ENCODE measurements at places on chromosomes 7 and 10.

DNA sequence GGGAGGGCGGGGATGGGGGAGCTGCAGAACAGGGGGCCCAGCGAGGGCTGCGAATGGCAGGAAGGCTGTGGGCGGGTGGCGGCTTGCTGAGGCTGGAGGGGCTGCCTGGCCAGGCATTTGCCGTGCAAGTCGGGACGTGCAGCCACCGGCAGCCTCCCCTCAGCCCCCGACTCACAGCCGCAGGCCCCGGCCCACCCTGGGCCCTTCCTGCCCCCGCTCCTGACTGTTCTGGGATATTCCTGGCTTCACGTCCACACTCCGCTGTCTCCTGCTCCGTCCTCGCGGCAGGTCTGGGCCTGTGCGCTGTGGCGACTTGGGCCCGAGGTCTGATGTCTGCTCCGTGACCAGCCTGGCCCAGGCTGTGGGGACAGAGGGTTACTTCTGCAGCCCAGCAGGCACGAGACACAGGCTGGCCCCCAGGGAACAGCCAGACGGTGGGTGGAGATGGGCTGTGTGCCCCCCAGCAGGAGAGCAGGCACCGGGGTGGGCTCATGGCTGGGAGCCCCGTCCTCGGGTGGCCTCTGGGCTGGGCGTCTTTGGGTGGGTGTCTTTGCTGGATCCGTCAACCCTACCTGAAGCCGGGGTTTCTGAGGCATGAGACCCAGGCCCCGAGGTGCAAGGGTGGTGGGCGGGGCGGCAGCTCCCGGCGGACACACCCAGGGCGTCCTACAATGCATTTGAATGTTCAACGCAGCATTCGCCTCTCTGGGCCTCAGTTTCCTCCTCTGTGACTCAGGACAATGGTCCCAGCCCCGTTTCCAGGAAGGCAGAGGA lies 86.5 kb downstream of the FOXL3 start:
- DNase-seq: no peak

- DNase-seq: no peak
Measured at GRCh38 chr7:55019691-55020465, 1.1 kb downstream of the EGFR start.

DNA sequence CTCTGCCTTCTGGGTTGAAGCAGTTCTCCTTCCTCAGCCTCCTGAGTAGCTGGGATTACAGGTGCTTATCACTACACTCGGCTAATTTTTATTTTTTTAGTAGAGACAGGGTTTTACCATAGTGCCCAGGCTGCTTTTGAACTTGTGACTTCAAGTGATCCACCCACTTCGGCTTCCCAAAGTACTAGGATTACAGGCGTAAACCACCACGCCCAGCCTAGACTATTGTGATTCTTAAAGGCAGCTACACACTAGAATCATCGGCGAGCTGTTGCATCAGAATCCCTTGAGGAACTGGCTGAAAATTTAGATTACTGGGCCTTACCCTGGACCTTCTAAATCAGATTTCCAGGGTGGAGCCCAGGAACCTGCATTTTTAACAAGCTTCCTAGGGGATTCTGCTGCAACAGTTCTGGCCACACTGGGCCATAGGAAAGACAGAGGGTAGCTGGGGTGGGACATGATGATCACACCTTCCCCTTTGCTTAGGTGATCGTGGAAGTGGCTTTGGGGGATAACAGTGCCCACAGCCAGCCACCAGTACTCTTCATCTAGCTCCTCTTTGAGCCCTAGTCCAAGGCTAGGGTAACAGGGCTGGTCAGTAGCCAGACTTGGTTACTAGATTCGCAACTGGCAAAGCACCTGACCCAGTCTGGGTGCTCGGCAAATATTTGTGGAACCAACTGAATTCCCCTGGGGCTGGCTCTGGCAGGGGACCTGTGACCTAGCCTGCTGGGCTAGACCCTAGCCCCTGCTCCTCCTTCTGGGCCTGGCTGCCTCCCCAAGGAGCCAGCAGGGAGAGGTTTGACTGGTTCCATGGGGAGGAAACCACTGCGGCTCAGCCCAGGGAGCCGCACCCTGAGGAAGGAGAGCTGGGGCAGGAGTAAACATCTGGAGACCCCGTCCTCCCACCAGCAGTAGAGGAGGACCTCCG lies 67.1 kb upstream of the DUSP5 start:
- no peak for DNase-seq

DNA sequence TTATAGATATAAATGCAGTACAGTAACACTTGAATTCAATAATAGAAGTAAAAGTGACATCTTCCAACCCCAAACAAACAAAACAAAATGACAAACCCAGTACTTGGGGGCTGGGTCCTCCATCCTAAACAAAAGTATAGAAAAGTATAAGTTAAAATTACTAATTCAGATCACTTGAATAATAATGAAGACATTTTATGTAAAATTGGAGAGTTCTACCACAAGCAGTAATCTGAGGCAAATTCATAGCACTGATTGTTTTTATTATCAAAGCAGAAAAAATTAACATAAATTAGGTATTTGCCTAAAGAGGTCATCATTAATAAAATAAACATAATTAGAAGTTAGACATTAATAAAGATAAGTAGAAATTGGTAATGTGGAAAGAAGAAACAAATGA lies 81.5 kb downstream of the ITPRID1 start:
- no peak for DNase-seq

GRCh38 chr7:5472432-5473315 lies 49.0 kb upstream of the TNRC18 start:
- DNase-seq: no peak

- no peak for DNase-seq
Measured at GRCh38 chr10:62023329-62023728, 121.8 kb downstream of the ARID5B start.

GRCh38 chr10:84159076-84159685 lies 14.4 kb upstream of the GPR15LG start:
- no peak for DNase-seq

- DNase-seq: no peak
Measured at GRCh38 chr7:91112902-91113341, 151.3 kb upstream of the FZD1 start.

- no peak for DNase-seq
Measured at GRCh38 chr10:127159648-127160245, 36.6 kb downstream of the INSYN2A start.

GRCh38 chr10:103241262-103242011 lies 4.2 kb upstream of the RPEL1 start:
- DNase-seq: no peak

DNA sequence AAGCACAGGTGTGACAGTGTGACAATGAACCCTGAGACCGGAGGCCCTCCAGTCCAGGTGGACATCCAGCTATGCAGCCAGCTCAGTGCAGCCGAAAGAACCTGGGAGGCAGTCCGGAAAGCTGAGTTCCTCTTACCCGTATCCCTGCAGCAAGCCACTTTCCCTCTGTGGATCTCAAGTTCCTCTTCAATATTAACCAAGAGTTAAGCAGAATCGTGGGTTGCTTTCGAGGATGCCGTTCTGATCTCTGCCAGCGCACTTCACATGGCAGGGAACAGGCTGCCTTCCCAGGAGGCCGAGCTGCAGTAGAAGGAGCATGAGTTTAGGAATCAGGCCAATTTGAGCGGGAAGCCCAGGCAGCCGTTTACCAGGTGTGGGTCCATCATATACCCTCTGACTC lies 591.6 kb downstream of the SDK1 start:
- no peak for DNase-seq

DNA sequence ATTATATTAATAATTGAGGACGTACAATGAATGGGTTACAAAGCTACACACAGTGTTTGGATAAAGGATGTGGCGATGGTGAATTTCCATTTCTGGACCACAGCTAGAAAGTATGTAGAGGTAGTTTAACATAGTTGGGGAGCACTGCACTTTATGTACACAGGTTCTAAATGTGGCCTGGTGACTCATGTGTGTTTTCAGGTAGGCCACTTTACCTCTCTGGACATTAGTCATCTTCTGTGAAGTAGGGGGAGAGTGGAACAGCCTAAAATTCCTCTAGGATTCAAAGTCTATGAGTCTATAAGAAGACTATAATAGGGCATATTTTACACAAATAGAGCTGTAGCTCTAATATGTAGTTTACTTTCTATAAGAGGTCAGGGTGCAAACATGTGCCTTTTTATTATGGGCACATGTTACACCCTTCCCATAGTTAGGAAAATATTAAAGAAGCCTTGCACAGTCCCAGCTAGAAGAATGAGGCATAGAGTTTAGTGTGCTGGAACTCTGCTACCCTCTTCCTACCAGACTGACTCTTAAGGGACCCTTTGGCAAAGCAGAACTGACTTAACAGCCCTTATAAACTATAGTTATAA lies 594.9 kb downstream of the LRMDA start:
- no peak for DNase-seq

DNA sequence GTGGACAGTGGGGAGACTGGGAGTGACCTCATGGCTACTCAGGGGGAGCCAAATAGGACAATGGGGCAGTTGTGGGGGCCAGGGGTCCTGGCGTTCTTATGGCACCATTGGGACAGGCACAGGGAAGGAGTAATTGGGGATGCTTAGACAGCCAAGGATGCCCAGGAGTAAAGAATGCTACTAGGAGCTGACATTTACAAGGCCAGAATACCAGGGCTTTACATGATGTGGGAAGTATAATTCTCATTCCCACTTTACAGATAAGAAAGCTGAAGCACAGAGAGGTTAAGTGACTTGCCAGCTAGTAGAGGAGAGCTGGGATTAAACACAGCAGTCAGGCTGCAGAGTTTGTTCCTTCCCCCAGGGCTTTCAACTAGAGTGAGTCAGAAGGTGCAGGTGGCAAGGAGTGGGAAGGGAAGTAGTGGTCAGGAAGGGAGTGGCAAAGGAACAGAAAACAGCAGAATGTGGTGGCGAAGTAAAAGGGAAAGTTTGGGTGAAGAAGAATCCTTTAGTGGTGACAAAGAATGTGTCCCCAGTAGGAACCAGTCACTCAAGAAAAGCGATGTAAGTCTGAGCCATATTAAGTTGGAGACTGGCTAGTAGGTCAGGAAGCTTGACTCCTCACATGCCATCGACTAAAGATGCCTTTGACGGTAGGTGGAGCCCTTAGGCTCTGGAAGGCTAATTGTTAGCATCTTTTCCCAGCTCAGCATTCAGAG lies 32.8 kb downstream of the CPVL start:
- DNase-seq: peak; percentile 8

DNA sequence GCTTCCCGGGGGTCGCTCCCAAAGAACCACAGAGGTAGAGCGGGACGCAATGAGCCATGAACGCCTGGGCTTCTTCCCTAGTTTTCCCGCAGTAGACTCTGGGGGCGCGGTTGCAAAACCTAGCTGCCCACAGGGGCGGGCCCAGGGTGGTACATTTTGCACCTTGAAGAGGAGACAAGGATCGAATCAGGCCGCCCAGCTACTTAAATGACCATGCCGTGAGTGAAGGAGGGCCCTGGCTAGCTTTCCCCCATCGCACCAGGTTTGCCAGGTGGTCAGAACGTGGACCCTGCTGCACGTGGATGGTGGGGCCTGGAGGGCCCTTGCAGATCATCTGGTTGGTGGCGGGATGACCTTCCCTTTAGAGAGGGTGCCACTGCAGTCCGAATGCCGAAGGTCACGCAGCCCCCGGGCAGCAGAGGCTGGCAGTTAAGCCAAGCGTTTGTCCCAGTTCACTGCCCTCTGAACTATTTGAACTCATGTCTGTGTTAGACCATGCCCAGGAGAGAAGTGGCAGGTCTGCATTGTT lies 604 bp upstream of the SHTN1 start:
- DNase-seq: peak; percentile 42

DNA sequence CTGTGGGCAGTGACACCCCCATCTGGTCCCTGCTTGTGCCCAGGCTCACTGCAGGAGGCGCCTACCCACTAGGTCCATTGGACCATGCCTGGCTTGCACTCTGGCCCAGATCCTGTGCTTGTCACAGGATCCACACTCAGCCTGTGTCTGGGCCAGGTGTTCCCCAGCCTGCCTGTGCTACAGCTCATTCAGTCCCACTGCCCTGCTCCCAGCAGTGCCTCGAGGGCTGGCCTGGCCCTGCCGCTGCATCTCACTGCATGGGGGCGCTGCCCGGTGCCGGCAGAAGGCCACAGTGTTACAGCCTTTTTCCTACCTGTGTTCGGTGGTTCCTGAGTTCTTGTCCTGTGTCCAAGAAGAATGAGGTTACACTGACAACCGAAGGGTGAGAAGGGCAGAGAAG lies 21.3 kb downstream of the SDHAF3 start:
- no peak for DNase-seq

DNA sequence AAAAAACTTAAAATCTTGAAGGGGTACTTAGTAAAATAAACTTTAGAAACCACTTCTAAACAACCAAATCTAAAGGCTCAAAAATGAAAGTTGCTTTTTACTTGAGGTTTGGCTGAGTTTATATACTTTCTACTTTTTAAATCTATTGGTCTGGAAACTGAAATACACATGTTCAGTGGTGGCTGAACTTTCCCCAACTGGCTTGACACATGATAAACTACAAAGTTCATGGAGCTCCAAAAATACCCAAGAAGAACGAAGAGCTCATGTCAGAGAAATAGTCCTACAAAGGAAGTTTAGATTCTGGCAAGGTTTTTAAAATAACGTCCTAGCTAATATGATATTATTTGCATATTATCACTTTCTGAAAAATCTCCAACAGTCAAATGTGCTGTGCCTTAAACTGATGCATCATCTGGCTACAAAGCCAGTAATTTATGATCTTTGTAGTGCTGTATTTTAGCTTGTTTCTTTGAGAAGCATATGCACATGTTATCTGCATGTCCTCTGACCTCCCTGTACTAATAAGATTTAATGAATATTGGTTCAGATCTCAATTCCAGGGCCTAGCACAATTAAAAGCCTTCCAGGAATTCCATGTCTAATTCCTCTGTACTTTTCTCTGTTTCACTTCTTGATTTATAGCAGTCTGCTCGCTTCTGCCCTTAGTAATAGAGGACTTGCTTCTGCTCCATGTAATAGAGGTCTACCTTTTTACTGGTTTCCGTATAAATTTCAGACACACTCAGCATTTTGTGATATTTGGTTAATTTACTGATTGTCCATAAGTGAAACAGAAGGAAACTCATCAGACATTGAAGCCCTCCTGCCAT lies 28.2 kb downstream of the SEMA3C start:
- DNase-seq: no peak

- no peak for DNase-seq
Measured at GRCh38 chr10:80416479-80417098, 8.2 kb downstream of the PRXL2A start.

GRCh38 chr7:107396081-107396480 lies 73.8 kb upstream of the GPR22 start:
- DNase-seq: no peak

DNA sequence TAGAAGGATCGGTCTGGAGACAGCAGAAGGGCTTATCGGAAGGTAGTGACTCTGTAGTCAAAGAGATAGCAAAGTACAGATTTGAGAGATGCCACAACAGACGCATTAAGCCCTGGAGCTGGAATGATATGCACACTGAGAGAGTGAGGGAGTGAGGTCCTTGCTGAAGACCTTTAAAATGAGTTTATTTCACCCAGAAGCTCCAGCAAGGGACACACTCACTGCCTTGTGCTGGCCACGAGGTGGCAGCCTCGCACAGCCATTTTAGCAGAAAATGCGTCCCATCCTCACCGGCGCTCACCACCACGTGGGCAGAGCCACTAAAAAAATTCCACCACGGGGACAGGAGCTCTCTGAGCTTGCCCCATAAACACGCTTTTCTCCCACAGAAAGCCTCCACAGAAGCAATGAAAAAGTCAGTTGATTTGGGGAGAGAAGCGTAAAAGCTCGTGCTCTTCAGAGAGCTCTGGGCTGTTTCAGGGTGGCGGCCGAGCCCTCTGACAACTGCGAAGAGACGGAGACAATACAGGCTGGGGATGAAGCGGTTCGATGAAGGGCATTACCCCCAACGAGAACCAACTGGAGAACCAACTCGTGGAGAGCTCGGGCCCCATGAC lies 163.0 kb upstream of the KLF14 start:
- DNase-seq: no peak

GRCh38 chr10:69439813-69440506 lies 11.3 kb upstream of the TSPAN15 start:
- no peak for DNase-seq
